ENCODE measurements at places on chromosomes 2 and 18.
A peak's percentile ranks its signal among the peaks of the same experiment; 100 is the strongest.

GRCh38 chr2:197499594-197500502 is at the start of the genes HSPD1 and HSPE1:
HSPD1 (minus strand) TSS chr2:197499840; CDS start chr2:197498848, 992 bp downstream.
HSPE1 (plus strand) TSS chr2:197500379; CDS start chr2:197500437, 58 bp downstream.
- DNase-seq: peak; percentile 100

DNA sequence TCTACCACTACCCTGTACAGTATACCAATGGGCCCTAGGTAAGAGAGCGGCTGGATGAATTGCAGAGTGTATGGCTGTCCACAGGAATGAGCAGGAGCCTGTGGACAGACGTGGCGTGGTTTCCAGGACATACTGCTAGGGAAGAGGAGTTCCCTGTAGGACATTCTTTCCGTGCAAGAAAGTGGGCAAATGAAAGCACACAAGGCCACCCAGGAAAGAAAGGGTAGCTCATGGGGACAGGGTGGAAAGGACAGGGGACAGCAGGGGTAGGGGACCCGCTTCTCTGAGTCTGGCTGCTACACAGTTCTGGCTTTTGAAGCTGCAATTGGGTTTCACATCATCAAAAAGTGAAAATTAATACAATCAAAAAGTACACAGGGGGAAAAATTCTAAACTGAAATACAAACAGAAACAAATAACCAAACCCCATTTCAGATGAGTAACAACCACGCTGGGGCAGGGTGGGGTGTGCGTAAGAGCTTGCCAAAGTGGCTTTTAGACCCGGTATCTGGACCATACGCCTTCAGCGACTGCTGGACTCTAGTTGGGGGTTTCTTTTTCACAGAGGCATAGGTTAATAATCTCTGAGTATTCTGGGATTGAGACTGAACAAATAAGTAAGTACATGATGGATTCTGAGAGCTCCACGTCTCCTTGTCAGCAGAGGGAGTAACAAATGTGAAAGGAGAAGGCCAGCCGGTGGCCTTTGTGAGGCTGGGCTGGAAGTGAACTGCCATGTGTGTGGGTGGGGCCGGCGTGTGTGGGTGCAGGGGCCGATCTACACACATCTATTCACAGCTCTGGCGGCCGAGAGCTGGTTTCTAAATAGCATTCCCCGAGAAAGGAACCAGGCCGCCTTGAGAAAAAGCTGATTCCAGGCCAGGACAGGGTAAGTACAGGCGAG is 84.0 kb downstream of the HDAC4 start:
- peak; percentile 80 for DNase-seq

DNA sequence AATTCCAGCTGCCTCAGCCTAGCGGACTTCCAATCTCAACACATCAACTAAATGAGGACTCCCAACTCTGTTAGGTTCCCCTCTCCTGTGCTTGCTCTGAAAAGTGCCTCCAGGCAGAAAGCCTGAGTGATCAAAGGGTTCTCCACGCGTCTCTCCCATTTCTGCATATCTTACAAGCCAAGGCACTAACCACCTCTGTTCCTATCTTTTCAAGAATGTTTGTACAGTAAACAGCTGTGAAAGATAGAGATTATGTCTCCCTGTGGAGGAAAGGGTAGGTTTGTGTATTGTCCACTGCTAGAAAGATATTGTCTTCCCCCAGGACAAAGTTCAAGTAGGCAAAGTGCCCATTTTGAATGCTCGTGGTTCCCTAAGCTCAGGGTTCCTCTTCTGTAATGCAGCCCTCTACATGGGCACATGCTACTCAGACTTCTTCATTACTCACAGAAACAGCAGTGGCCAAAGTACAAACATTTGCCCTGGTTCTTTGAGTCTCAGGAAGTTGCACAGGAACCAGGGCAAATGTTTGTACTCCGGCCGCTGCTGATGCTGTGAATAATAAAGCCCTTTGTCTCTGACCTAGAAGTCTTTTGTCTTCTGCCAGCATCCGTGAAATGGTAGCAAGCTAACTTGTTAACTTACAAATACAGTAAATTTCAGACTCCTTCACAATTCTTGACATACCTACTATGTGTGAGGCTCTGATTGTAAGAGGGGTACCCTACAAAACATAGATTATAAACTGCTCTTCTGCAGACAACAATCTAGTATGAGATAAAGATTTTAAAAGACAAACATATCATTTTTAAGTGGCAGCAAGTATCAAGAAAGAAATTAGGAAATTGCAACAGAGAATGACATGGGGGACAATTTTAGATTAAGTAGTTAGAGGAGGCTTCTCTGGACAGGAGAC is 44.5 kb downstream of the PKDCC start:
- peak; percentile 64 for DNase-seq

- DNase-seq: peak; percentile 2
These were observed 466.0 kb downstream of the NYAP2 start for GRCh38 chr2:225865468-225865867.

DNA sequence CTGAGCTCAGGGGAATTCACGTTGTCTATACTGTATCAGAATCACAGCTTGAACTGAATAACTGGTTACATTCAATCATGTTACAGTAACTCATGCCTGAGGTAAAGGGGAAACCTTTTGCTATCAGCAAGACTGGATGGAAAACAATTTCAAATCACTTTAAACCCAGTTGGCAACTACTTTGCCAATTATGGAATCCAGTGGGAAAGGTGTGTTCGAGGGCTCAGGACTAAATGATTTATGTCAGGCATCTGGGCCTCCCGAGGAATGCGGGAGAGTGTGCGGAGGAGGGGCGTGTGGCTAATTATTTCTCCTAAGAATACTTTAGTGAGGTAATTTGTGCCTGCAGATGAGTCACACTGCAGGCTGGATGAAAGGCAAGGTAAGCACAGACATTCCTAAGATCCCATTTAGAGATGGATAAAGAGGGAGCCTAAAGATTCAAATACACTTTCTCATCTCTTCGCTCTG is 100.1 kb downstream of the HRH4 start:
- DNase-seq: no peak

GRCh38 chr2:220417503-220417902 is 790.1 kb downstream of the SLC4A3 start:
- no peak for DNase-seq

DNA sequence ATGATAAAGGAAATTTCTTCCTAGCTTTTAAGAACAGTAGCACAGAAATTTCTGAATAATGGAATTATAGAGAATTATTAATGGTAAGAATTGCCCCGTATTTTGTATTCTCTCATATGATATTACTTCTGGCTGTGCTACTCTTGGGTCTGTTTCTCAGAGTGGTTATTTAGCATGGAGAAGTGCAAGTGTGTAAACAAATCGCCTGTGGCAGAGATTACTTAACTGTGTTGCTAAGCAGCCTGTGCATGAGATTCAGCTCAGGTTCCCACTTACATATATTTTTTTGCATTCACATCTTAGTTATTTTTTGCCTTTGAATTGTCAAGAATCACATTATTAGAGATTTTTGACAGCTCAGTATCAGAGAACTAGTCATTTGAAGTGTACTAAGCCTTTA is 80.1 kb upstream of the NFATC1 start:
- no peak for DNase-seq

- peak; percentile 9 for DNase-seq
These were observed 114.7 kb downstream of the FAM117B start for GRCh38 chr2:202749477-202749876.

GRCh38 chr2:163794635-163795034 is 58.8 kb upstream of the FIGN start:
- peak; percentile 32 for DNase-seq

- DNase-seq: no peak
These were observed 303.9 kb upstream of the HDAC4 start for GRCh38 chr2:239704737-239705136.

DNA sequence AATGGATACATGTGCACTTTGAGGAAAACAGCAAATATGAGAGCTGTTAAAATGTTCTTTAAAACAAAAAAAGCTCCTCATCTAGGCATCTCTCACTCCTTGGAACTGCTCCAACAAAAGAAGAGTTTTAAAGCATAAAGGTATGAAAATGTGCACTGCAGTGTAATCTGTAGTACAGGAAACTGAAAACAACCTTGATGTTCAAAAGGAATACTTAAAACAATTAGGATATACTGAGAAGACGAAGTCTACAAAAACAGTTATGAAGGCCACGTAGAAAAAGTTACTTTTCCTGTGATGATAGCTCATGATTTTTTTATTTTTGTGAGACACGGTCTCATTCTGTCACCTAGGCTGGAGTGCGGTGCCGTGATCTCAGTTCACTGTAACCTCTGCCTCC is 2.1 kb upstream of the GPR75 start:
- DNase-seq: no peak

DNA sequence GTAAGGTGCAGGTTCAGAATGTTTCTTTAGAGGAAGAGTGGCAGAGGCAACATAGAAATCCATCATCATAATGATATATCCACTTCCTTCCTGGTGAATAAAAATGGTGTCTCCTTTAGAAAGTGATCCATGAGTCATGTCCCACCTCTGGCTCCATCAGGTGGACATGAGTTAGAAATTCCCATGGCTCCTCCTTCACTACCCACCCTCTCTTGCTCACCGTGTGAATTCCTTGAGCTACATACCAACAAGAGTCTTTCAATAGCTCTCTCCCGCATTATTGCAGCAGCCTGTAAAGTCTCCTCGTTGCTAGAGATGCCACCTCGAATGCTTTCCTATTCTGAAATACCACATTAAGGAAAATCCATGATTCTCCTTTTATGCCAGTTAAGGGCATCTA is 317.6 kb downstream of the LNPK start:
- DNase-seq: no peak

GRCh38 chr2:176449852-176450251 is 180.6 kb downstream of the MTX2 start:
- no peak for DNase-seq

GRCh38 chr2:5683471-5683870 is 8.7 kb upstream of the SOX11 start:
- no peak for DNase-seq
